Naive thymus-derived CD8-positive, alpha-beta T cell (primary cell): ENCODE measurements at places on chromosomes 16 and 17.

- DNase-seq: peak; percentile 58
Observed at GRCh38 chr17:17849147-17849820, 12.5 kb upstream of the SREBF1 start.

DNA sequence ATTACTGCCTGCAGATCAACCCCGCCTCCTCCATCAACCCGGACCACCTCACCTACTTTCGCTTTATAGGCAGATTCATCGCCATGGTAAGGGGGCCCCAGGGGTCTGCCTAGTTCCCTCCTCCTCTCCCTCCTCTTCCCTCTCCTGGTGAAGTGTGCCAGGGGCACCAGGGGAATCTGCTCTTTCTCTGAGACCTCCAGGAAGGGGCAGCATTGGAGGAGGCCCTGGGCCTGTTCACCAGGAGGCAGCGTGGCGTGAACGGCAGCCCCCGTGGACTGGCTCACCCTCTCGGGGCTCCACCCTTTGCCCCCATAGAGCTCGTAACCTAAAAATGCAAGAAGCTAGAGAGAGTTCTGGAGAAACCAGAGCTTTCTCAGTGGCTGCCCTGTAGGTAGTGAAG, 17.1 kb upstream of the CLEC18A start:
- DNase-seq: no peak

DNA sequence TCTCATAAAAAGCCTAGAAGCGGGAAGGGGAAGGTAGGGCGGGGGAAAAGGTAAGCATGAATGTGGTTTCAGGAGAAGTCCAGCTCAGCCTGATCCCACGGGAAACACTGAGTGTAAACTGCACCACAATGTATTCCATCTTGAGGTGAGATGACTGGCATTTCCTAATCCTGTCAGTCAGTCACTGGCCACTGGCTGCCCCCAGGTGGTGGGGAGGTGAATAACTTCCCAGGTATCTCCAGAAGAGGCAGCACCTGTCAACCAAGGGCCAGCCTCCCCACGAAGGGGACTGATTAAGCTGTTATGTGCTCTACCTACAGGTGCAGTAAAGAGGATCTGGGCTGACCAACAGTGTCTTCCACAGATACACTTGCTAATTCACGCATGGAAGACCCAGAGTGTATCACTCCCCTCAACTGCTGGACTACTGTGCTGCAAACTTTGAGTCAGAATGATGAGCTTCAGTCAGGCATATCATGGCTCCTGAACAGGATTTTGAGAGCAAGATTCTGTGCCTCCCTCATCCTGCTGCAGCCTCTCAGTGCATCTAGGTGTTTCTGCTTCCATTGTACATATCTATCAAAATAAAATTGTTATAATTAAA, 108.5 kb upstream of the CCL2 start:
- DNase-seq: peak; percentile 4

DNA sequence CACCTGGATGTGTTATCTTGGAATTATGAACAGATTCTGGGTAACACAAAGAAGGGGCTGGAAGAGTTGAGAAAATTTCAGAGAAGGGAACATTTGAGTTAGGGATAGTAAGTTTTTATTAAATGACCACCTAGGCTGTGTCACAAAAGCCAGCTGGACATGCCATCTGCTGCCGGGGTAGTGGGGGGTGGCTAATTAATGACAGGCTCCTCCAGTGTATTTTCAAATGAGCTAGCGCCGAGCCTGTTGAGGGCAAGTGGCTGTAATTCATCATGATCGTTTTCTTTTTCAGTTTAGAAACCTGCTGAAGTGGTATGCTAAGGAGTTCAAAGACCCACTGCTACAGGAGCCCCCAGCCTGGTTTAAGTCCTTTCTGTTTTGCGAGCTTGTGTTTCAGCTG, 6.2 kb downstream of the TMEM97 start:
- DNase-seq: no peak

- DNase-seq: no peak
Observed at GRCh38 chr17:74921026-74921681, 1.9 kb downstream of the USH1G start.

- DNase-seq: no peak
Observed at GRCh38 chr17:32697728-32698625, 178.9 kb downstream of the MYO1D start.

GRCh38 chr16:65975049-65975708, 391.3 kb upstream of the CDH5 start:
- no peak for DNase-seq

DNA sequence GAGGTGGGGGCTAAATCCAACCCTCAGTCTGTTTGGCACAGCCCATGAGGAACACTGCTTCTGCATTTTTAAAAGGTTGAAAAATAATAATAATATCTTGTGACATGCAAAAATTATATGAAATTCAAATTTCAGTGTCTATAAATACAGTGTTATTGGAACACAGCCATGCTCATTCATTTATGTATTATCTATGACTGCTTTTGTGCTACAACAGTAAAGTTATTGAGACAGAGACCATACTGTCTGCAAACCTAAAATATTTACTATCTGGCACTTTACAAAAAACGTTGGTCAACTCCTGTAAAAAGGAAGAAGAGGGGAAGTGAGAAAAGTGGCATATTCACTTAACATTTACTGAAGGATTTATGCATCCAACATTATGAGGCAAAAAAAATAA, 3.1 kb downstream of the ABCA5 start:
- no peak for DNase-seq

GRCh38 chr16:79294568-79294967, 306.0 kb downstream of the MAF start:
- no peak for DNase-seq

GRCh38 chr16:84228256-84228838, 11.5 kb downstream of the KCNG4 start:
- DNase-seq: no peak
